ENCODE measurements at places on chromosomes 5 and 9.

DNA sequence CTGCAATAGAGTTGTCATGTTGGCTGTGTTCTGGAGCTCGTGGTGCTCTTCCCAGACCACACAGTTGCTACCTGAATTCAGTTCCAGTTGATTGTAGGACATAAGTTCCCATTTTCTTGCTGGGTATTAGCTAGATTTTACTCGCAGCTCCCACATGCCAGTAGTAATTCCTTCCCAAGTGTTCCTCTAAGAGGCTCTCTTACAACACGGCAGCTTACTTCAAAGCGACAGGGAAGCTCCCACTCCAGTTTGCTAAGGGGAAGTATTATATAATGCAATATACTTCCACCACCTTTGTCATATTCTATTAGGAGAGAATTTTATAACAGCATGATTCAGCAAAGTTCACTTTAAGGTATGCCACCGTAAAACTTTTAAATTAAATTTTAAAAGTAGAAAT is 623.0 kb downstream of the SLCO4C1 start:
- no peak for DNase-seq

DNA sequence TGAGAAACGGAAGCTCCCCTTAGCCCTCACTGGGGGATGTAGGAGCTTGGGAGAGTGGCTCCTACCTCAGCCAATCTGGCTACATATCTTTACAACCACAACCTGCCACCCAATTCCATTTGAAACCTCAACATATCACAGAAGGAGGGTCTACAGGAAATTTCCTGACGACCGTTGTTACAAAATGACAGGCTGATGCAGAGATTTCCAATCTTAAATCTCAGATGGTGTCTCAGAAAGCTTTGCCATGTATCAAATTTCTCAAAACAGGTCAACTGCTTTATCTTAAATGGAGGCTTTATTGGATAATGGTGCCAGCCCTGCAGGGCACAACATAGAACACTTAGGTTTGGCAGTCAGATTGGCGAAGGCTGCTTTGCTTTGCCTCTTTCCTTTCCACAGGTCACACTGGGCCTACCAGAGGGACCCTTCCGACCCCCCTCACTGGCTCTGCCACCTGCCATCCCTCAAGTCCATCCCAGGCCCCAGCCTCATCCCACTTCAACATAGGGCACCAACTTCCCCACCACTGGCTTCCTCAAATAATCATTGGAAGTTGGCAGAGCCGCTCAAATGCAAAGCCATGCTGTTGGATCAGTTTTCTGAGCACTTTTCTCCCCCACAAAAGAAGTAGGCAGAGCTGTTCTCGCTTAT is 11.1 kb upstream of the SPATA31E1 start:
- no peak for DNase-seq

DNA sequence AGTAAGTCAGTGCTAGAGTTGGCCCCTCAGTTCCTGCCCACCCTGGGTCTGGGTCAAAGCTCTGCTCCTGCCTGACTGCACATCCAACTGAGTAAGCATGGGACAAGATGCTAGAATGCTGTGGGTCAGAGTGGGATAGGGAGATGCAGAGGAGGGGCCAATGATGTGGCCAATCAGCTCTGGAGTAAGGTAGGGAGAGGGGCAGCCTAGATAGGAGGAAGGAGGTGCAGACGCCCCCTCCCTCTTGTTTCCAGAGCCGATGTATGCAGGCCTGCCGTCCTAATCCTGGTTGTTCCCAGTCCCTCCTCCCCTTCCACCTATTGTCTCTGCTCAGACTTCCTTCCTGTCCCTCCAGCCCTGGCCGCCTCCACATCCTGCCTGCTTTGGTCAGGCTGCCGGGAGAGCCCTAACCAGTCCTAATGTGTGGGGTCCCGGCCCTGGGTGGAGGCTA is 1.3 kb downstream of the ARAP3 start:
- DNase-seq, result no peak

DNA sequence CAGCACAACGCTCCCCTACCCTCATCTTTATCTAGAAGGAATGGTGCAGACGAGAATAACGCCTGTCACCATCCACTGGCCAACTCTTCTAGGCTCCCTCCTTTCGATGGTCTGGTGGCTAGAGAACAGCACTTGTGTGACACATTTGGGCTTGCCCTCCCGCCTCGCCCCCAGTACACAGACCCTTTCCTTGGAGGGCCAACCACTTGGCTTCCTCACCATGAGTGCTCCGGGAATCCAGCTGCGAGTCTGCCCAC is 1.4 kb downstream of the GNAQ start:
- no peak for DNase-seq

- DNase-seq, result no peak
These were observed 53.9 kb upstream of the PTCH1 start for GRCh38 chr9:95570646-95571045.

GRCh38 chr9:129006328-129007034 is 21.6 kb downstream of the SH3GLB2 start:
- peak; percentile 83 for DNase-seq

DNA sequence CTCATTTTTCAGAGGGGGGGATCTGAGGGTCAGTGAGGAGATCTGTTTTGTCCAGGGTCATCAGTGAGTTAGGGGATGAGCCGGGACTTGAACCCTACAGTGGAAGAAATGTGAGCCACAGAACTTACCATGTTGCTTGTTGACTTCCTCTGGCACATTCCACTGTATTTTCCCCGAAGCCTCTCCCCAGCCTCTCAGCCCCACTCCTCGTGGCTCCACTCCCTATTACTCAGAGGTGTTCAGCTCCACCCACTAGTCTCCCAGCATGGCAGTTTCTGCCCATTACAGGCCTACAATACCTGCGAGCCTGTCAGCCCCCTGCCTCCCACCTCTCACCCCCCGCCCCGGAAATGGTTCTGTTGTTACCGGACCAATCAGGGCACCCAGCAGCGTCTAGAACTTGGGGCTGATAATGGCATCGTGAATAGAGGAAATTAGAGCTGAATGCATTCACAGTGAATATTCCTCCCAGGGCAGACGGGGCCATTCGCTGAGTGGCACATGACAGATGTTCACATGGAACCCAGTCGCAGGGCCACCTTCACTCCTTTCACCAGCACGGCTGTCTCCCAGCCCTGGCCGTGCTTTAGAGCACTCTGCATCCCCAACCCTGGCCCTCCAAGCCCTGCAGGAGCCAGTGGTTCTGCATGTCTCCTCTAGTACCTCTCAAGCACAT is 81.6 kb downstream of the KCNIP1 start:
- no peak for DNase-seq

DNA sequence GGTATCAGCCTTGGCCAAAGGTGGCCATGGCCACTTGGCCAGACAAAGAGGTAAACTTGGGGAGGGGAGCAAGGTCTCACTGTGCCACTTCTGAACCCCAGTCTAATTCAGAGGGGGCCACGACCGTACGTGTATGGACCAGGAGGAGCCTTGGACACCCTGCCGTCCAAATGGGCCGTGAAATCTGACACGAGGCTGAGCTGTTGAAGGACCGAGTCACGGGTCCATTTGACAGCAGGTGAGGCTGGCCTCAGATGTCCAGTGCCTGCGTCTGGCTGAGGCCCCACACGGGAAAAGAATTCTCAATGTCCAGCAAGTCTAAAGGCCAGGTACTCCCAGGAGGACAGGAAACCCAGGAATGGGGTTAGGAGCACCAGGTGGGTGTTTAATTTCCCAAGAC is 17.7 kb downstream of the CMBL start:
- no peak for DNase-seq

DNA sequence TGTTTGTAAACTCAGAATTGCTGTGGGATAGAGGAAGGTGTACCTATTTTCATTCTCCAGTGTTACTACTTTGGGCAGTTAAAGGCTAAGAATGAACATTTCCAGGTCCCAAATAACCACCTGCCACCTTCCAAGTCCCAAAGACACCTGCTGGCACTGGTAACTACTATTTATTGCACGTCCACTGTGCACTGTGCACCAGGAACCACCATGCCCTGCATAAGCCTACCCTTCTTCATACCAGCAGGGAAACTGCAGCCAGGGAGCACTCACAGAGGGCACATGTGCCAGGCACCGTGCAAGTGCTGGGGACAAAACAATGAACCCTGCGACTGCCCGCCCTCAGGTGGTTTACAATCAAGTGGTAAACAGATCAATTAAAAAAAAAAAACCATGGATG is 34.9 kb downstream of the RAPGEF1 start:
- DNase-seq, result no peak

DNA sequence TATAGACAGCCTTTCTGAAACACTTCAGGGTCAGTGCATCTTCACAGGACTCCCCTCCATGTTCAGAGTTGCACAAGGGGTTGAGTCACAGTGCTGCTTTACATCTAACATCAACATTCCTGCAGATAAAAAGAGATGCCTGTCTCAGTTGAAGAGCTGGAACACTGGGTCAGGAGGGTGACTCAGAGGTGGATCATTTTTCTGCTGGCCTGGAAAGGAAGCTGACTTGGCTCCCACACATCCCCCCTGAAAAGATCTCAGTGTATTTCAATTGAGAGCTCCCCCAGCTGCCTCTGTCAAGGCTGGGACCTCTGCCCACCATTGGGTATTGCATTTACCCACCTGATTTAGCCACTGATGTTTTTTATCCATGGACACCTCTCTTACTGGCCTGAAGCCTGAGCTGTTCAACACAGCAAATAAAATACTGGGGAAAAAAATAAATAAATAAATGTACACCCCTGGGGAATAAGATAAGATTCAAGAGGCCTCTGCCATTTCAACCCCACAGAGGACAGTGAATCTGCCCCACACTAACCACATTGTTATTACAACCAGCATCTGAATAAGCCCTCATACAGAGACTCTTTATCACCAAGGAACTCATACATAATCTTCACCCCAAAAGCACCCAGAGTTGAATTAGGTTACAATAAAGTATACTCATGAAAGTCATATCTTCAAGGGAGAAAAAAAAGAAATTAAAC is 716.4 kb downstream of the SEMA5A start:
- DNase-seq, result peak; percentile 93

GRCh38 chr5:157273131-157273556 is 7.2 kb downstream of the CYFIP2 start:
- DNase-seq, result no peak

DNA sequence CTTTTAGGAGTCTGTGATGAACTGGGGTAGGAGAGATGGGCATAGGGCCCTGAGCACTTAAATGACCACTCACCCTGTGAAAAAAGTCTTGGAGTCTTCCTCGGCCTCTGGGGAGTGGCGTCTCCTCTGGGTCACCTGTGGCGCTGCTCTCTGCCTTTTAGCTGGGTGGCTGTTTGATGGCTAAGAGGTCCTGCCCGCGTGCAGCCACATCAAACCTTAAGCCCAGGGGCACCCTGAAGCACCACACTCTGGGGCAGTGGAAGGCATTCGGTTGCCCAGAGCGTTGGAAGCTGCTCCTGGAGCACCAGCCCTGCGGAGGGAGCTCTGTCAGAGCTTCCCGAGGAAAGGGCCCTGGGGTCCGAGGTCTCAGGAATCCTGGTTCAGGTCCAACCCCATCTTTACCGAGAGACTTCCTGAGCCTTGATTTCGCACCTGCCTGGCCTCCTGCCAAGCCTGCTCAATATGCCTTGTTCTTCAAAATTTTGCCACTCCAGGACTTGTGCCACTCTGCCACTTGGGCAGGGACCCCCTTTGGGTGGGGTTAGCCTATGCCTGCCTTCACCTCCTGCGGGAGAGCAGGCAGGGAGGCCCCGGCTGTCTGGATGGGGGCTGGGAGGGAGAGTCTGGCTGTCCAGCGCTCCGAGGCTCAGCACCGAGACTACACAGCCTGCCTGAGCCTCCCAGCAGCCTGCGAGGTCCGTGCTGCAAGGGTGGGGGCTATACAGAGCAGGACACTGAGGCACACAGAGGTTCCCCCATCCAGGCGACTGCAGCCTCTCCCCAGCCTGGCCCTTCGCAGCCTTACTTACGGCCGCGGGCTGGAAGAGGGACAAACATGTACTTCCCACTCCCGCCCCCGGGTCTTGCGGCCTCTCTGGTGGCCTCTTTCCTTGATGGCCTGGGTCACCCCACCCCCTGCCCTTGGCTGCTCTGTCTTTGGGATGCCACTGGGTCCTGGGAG is 63.4 kb upstream of the RNU6ATAC start:
- no peak for DNase-seq

DNA sequence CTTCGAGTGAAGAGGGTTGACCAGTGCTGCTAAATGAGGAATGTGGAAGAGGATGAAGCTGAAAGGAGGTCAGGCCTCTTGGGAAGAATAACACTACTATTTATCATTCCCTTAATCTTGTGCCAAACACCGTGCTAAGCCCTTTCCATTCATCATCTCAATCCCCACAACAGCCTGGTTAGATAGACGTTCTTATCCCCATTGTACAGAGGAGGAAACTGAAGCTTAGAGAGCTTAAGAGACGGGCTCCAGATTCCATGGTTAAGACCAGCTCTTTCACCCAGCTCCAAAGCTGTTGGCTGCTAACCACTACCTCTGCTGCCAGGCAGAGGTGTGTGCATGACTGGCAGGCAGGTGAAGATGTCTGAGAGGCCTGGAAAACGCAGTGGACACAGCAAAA is 868 bp upstream of the EPB41L4B start:
- no peak for DNase-seq

GRCh38 chr9:83937861-83938455 is 16.7 kb upstream of the KIF27 start:
- peak; percentile 62 for DNase-seq

DNA sequence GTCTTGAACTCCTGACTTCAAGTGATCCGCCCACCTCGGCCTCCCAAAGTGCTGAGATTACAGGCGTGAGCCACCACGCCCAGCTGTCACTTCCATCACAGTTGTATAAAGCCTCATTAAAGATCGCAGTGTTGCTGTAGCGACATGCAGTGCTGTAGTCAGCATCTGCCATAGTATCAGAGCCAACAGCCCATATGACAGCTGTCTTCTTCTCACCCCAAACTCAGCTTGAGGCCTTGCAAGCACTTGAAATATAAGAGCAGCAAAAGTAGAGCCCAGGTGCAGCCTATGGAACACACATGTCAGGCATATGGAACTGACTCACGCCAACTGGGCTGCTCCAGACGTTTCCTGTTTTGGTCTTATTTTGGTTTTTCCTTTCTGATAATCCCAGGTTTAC is 167.8 kb downstream of the TRIO start:
- DNase-seq, result no peak

DNA sequence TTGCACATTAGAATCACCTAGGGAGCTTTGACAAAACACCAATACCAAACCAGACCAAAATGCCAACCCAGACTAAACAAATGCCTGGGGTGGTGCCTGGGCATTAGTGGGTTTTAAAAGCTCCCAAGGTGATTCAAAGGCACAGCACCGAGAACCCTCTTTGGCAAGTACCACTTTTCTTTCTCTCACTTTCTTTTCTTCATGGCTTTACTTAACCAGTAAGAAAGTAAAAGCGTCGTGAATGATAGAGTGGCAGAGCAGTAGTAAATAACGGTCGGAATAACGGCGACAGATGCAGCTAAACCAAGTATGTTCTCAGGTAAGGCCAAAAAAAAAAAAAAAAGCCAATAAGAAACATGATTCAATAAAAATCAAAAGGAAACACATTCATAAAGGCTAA is 49.5 kb downstream of the ZNF608 start:
- no peak for DNase-seq

DNA sequence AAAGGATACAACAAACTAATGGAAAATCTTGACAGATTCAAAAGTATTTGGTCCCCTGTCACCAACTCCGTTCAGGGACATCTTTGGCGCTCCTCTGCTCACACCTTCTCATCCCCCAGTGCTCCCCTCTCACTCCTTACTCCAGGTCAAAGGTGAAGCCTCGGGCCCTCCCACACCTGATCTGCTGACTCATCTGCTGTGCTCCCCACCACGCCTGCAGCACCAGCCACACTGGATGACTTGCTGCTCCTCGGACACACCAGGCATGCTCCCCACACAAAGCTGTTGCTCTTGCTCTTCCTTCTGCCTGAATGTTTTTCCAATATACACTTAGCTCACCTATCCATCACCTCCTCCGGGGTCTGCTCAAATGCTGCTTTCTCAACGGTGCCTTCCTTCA is 123.4 kb downstream of the ESM1 start:
- DNase-seq, result no peak

GRCh38 chr5:123639244-123639643 is 127.3 kb downstream of the CSNK1G3 start:
- no peak for DNase-seq
